ENCODE measurements at places on chromosomes 1 and 21. TPM values are rescaled to one million over a fixed set of nuclear protein-coding genes. Genes with fewer than 3 reads are reported as not detected.

DNA sequence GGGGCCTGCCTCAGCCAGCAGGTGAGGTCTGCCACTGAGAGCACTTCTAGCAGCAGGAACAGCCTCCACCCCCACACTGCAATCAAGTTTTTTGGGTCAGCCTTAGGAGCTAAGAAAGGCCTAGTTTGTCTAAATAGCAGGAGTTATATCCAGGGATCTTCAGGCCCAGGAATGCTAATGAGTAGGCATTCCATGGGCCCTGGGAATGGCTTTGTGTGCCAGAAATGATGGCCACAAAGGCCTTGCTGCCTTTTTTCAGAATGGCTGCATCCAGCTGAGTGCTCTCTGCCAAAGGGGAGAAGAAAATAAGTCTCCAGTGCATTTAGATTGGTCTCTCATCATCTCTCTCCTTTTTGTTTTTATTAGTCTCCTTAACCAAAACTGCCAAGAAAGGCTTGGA is 2.8 kb downstream of the MRTO4 start:
- no peak for DNase-seq

GRCh38 chr21:35400233-35400939 is 351.3 kb upstream of the RUNX1 start:
- peak; percentile 17 for DNase-seq

GRCh38 chr1:156368157-156368658 is 803 bp upstream of the RHBG start:
- DNase-seq = no peak

DNA sequence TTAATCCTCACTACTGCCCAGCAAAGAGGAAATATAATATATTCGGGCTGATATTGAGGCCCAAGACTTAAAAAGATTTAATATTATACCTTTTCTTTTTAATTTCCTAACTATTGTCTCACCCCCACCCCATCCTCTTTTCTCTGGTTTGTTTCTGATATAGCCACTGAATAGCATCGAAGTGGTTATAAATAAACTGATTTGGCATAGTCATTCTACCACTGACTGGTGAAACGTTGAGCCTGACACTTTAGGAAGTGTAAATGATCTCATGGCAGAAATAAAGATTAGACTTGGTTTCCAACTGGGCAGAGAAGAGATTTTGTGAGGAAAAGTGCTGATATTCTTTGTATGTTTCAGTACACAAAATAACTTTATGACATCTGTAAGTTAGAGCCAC is 39.3 kb downstream of the DTL start:
- no peak for DNase-seq

DNA sequence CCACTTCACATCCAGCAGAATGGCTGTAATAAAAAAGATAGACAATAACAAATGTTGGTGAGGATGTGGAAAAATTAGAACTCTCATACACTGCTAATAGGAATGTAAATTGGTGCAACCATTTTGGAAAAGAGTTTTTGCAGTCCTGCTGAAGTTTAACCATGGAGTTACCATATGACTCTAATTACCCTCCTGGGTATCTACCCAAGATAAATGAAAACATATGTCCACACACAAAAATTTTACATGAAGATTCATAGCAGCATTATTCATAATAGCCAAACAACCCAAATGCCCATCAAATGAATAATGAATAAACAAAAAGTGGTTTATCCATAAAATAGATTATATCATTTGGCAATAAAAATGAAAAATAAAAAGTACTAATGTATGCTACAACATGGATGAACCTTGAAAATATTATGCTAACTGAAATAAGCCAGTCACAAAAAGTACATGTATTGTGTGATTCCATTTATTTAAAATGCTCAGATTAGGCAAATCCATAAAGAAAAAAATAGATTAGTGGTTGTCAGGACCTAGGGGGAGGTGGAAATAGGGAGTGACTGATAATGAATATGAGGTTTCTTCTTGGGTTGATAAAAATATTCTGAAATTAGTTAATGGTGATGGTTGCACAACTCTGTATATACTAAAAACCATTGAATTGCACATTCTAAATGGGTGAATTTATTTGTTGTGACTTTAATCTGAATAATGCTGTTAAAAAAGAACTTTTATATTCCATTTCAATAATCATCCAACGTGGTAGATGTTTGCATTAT is 26.4 kb downstream of the C4BPA start:
- DNase-seq = no peak

GRCh38 chr1:110853135-110853534 is 19.8 kb upstream of the CD53 start:
- DNase-seq = no peak

DNA sequence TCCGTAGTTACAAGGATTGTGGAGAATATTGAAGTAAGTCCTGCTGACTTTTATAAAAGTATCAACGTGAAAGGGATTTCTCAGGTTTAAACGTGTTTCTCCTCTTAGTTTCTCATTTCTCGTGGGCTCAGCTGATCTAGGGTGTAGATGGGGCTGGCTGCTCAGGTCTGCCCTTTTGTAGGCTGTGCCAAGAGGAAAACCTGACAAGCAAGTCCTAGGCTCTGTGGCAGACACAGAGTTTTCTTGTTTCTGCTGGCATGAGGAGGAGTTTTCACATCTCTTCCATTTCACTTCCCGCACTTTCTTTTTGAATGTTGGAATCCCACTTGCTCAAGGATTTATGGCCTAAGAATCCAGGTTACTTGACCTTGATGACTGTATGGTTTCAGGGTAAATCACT is 14.8 kb downstream of the VPS13D start:
- DNase-seq = no peak

DNA sequence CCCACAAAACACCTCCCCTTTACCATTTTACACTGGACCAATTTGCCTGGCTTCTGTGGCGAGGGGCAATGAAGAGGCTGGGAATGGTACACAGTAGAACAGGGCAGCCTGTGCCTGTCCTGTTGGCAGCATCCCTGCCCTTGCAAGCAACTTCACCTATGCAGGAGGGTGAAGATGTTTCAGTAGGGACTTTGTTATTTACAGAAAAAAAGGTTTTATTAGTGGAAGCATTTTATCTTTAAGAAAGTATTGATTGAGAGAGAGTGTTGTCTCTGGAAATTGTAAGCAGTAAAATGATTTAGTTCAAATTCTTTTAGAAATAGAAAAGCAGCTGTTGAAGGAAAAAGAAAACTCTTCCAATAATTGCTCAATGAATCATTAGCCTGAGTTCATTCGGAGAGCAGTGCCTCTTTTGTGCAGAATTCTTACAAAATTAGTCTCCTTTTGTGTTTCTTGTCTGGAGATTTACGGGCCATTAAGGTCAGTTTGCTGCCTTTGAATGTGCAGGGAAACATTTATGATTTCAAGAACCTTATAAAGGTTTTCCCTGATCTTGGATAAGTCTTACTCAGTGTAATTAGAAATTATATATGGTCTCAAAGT is 49.1 kb downstream of the HHAT start:
- no peak for DNase-seq

- DNase-seq = no peak
Measured at GRCh38 chr1:47703156-47703825, 265.4 kb downstream of the FOXD2 start.

DNA sequence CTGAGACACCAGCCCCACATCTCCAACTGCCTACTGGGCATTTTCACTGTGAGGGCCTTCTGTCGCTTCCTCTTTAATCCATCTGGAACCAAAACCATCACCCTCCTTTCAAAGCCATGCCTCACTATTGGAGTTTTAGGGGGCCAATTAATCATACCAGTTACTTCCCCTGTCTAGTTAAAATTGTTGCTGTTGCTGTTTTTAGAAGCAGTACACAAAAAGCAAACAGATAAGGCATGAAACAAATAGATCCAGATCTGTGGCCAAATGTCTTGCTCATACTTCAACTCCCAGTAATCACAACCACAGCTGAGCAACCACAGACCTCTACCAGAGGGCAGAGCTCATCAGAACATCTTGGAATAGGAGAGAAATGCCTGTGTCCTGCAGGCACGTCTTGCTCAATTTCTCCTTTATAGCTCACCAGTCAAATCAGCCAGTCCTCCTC is 133.8 kb upstream of the C1orf105 start:
- no peak for DNase-seq

DNA sequence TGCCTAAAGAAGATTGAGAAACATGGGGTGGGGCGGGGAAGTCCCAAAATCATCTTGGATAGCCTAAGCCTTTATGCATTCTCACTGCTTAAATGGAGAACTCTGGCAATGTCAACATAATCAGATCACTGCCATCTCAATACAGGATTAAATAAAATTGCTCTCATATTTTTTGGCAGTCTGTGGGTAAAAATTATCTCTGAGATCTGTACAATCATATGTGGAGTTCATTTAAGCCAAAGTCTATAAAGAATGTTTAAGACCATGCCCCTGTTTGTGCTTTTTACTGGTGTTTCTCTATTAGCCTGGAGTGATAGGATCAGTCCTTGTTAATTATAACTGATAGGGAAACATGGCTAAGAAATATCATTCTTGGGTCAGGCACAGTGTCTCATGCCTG is 136.3 kb downstream of the GPR52 start:
- DNase-seq = no peak

- DNase-seq = no peak
Measured at GRCh38 chr1:6831366-6831765, 46.1 kb downstream of the CAMTA1 start.

GRCh38 chr1:223008808-223009207 is 134.2 kb downstream of the TLR5 start:
- no peak for DNase-seq

- peak; percentile 88 for DNase-seq
Measured at GRCh38 chr1:17405898-17406759, 33.3 kb downstream of the RCC2 start.

GRCh38 chr1:199279067-199279466 is 640.2 kb downstream of the PTPRC start:
- DNase-seq = no peak

DNA sequence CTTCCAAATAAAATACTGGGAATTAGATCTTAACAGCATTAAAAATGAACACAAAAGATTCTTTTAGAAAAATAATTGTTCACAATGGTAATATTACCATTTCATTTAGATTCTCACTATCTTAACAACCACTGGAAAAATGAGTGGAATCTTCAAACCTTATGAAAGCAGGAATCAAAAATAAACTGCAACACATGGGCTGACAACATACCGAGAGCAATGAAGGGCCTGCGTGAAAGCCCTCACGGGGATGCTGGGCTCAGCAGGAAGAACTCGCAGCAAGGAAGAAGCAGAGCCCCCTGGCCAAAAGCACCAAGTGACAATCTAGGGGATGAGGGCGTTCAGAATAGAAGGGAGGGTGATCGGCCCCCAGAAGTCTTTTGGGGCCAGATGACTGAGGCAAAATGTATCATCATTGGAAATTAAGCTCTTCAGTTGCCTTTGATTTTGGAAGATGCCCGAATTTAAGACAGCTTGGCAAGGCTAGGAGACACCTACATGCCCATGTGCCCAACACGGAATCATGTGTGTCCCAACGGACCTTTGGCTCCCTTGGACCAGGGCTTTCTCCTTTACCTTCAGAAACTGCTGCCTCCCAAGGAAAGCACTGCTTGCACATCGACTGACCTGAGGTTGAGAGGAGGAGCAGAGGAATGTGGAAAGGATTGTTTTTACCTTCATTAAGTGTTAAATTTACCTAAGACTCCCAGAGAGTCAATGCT is 103.9 kb downstream of the TGFBR3 start:
- DNase-seq = no peak

- DNase-seq = peak; percentile 32
Measured at GRCh38 chr1:11967028-11967547, 13.2 kb upstream of the MFN2 start.

GRCh38 chr1:203199481-203199815 is 12.9 kb upstream of the CHI3L1 start:
- no peak for DNase-seq

GRCh38 chr21:33112681-33113080 is 42.7 kb downstream of the OLIG1 start:
- DNase-seq = no peak

- DNase-seq = no peak
Measured at GRCh38 chr1:95742591-95743089, 508.6 kb downstream of the RWDD3 start.

DNA sequence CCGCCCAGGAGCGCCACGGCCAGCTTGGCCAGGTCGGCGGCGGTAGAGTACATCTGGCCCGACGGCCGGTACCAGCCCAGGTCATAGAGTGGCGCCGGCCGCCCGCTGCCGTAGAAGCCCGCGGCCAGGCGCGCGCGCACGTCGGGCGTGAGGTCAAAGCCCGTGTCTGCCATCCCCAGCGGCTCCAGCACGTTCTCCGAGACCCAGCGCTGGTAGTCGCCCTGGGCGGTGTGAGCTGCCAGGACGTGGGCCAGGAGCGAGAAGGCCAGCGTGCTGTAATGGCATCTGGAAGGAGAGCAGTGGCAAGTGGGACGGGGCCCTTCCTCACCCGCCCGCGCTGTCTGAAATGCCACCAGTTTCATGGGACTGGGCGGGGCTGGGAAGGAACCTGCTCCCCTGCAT is 18.9 kb downstream of the LACTBL1 start:
- no peak for DNase-seq

Gene ADAMTS4
- 65.6 TPM for polyA plus RNA-seq

Gene HAO2
- polyA plus RNA-seq = 0.27 TPM

Gene LIN28A
- not detected for polyA plus RNA-seq

Gene SYT6
- 27.4 TPM for polyA plus RNA-seq

Gene TMOD4
- polyA plus RNA-seq = not detected

Gene TFF3
- 2.0 TPM for polyA plus RNA-seq

Gene SH2D5
- polyA plus RNA-seq = 6.2 TPM

Gene SLC2A5
- polyA plus RNA-seq = 6.2 TPM

Gene TMEM201
- polyA plus RNA-seq = 27.7 TPM

Gene OR10J1
- not detected for polyA plus RNA-seq

Gene KCND3
- 35.8 TPM for polyA plus RNA-seq

Measured in spinal cord (tissue), 10 donors.